ENCODE measurements at places on chromosomes 2 and 18. TPM values are rescaled to one million over a fixed set of nuclear protein-coding genes. Genes with fewer than 3 reads are reported as not detected.

FAHD2B gene
- polyA plus RNA-seq, result 3.4 TPM

LYG1 gene
- polyA plus RNA-seq, result 0.86 TPM

TTN gene
- 0.07 TPM for polyA plus RNA-seq

NRP2 gene
- 106 TPM for polyA plus RNA-seq

IL37 gene
- polyA plus RNA-seq, result not detected

NTSR2 gene
- polyA plus RNA-seq, result not detected

CACNB4 gene
- 0.19 TPM for polyA plus RNA-seq

MARCHF4 gene
- 3.8 TPM for polyA plus RNA-seq

DNA sequence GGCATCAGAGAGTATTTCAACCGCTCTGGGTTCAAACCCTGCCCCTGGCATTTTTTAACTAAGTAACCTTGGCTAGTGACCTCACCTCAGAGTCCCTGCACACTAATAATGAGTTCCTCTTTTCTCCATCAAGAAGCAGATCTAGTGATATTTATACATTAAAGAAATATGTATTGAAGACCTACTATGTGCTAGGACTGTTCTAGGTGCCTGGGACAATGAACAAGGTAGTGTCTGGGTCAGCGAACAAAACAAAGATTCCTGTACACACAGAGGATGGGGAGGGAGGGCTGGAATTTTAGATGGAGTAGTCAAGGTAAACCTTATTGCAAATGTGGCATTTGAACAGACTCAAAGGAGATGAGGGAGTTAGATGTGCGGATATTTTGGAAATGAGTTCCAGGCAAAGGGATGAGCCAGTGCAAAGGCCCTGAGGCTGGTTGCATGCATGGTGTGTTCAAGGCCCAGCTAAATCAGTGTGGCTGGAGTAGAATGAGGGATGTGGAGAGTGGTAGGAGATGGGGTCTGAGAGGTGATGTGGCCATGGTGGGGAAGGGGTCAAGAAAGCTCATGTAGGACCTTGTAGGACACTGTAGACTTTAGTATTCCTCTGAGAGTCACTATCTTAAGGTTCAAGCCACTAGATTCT, 57.6 kb upstream of the FZD7 start:
- no peak for DNase-seq

GRCh38 chr2:9106338-9107167, 100.1 kb upstream of the ASAP2 start:
- DNase-seq, result no peak

- no peak for DNase-seq
These were observed 122.3 kb downstream of the MRO start for GRCh38 chr18:50697509-50697908.

GRCh38 chr2:240586919-240587800, 626 bp downstream of the CAPN10 start:
- DNase-seq, result no peak

DNA sequence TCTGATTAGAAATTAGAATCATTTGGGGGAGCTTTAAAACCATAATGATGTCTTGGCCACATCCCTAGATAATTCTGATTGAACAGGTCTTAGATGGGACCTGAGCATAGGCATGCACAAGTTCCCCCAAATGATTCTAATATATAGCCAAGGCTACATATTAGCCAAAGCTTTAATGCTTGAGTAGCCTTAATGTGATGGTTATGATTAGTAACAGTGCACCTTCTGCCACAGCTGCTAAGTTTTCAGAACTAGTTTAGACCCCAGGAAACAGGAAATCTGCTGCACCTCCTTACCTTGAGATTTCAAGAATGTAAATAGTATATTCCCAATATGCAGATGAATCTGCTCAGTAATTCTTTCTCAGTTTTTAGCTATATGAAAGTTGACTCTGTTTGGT, 119.8 kb downstream of the PTPN4 start:
- DNase-seq, result no peak

DNA sequence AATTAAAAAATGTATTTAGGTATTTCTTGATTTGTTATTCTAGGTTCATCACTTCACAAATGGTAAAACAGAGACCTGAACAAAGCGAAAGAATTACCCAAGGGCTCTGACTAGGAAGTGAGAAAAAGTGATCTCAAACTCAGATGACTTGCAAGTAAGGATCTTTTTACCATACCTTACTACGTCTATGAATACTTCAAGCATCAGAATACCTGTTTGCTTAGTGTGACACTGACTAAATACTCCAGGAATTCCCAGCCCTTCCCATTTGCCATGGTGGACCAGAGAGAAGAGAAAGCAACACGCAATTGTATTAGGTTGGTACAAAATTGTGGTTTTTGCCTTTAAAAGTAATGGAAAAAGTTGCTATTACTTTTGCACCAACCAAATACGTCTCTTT, 35.8 kb upstream of the FIGN start:
- no peak for DNase-seq

DNA sequence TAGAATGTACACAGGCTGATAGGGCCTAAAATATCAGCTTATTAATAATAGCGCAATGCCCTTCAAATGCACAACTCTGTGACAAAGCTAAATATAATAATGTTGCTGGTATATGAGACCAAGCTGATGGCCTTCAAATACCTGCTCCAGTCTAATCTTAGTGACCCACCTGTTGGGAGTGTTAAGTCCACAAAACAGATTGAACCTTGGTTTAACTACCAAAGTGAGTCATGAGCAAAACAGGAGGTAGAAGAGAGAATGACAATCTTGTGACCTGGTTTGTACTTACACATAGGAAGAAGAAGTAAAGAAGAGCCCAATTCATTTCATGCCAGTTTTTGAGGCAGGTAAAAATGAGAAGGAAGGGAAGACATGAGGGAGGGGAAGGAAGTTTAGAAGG, 295.0 kb downstream of the NR4A2 start:
- no peak for DNase-seq

- no peak for DNase-seq
These were observed 1149.5 kb downstream of the DSC3 start for GRCh38 chr18:29892960-29893558.

DNA sequence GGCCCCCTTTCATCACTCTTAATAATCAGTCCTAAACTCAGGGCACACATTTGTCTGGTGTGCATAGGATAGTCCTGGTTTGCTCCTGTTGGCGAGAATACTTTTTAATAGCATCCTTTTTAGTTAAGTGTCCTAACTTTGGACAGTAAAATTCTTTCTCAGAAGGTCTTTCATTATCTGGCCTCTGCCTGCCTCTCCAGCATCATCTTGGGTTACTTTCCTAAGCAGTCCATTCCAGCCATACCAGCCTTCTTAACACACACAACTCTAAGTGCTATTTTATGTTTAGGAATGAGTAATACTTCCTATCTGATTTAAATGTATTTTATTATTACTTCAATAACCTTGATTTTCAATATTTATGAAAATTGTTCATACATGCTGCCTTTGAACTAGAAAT, 151.0 kb downstream of the ACOXL start:
- no peak for DNase-seq

DNA sequence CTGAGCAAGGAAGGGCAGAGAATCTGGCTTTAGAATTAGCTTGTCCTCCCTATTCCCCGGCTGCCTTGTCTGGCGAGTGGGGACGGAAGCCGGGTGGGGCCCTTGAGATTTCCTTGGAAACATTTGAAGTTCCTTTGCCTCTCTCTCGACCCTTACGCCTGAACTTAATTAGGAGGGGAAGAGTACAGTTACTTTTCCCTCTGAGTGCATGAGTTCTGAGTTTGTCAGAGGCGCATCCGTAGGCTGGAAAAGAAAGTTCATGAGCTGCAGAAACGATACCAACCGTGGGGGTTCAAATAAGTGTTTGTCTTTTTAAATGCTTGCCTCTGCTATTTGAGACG, 468 bp downstream of the PIKFYVE start:
- no peak for DNase-seq

- DNase-seq, result no peak
These were observed 264.9 kb upstream of the CCDC68 start for GRCh38 chr18:55224086-55224625.

All from AG04450 (cell line).